ENCODE measurements at places on chromosomes 6 and 20.

- peak; percentile 42 for DNase-seq
These were observed 57.2 kb upstream of the ARHGAP18 start for GRCh38 chr6:129766959-129767728.

GRCh38 chr6:97687916-97688315, 404.9 kb upstream of the MMS22L start:
- no peak for DNase-seq

DNA sequence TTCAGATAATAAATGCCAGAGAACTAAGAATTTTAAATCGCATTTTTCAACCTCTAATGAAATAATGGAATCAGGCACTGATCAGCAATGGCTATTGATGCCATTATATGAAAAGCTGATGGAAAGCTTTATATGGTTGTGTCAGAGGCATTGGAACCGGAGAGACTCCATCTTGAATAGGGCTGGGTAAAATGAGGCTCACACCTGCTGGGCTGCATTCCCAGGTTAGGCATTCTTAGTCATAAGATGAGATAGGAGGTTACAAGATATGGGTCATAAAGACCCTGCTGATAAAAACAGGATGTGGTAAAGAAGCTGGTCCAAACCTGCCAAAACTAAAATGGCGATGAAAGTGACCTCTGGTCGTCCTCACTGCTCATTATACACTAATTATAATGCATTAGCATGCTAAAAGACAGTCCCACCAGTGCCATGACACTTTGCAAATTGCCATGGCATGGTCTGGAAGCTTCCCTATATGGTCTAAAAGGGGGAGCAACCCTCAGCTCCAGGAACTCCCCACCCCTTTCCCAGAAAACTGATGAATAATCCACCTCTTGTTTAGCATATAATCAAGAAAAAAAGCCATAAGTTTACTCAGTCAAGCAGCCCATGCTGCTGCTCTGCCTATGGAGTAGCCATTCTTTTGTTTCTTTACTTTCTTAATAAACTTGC, 40.2 kb upstream of the CD83 start:
- no peak for DNase-seq

DNA sequence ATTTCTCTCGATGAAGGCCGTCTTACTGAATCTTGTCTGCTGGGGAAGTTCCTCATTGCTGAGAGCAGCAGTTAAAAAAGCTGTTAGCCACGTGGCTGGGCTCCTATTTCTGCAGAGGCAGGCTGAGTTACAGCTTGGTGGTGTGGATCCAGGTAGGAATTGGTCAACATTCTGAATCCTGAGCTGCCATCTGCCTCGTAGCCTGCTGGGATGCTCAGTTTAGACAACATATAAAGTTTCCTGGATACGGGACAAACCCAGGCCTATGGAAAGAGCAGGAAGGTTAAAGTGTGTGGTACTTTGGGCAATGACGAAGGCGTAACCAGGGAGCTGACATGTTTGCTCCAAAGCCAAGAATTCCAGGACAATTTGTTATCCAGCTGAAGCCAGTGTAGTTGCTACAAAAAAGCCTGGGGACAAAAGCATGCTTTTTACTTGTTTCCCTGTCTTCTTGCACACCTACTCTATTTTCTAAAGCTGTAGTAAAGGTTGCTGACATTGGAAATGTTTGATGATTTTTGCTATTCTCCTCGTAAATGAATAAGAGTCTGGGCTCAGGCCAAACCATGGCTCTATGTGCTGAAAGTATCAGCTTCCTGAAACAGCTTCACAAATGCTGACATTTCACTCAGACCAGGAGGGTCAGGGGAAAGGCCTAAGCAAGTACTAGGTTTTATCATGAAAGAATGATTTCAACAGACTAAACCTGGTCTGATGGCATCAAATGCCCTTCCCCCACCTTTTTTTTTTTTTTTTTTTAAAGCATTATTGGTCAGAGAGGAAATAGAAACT, 12.4 kb upstream of the MYLK2 start:
- DNase-seq: no peak

DNA sequence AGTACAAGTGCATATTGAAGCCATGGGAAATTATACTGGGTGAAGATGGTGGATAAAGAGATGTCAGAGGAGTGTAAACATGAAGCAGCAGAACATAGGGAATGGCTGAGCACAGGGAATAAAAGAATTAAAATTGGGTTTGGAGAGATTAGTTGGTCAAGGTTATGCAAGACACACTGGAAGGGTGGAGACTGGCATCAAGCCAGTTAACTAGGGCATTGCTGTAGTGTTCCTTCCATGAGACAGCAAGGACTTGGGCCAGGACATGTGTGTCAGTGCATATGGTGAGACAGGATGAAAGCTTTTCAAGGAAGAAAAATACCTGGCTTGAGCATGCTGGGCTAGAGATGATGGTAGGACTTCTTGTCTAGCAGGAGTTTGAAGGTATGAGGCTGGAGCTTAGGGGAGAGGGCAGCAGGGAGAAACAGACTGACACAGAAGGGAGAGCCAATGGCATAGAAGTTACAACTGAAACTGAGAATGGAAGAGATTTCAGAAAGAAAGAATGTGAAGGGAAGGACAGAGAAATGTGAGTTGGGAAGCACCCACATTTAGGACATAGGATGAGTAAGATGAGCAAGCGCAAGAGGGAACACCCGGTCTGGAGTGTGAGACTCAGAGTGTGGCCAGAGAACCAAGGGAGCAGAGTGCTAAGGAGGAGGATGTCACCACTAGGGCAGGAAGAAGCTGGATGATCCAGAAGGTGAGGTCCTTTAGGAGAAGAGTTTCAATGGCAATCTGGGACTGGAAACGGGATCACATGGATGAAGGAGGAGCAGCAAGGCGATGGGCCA, 14.5 kb upstream of the TMEM170B start:
- DNase-seq: no peak
